ENCODE measurements at places on chromosomes 7 and 10.

- DNase-seq, result no peak
Measured at GRCh38 chr10:49410365-49411074, 14.6 kb upstream of the DRGX start.

DNA sequence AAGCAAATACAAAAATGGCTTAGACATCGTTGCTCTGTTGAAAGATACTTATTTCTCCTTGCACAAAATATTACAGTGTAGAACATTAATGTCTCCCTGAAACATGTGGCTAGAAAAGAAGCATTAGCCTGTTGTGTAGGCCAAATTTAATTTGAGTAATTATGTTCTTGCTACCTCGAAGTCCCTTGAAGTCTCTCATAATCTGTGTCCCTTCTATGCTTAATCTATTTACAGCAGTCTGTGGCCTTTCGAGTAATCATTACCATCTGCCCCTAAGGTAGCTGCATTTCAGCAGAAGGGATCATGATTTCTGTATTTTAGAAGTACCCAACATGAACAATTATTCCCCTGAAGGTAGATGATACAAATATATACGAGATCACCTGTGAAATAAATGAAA lies 615.2 kb downstream of the GRM8 start:
- DNase-seq, result no peak

- no peak for DNase-seq
Measured at GRCh38 chr10:44310762-44311562, 73.9 kb downstream of the CXCL12 start.

DNA sequence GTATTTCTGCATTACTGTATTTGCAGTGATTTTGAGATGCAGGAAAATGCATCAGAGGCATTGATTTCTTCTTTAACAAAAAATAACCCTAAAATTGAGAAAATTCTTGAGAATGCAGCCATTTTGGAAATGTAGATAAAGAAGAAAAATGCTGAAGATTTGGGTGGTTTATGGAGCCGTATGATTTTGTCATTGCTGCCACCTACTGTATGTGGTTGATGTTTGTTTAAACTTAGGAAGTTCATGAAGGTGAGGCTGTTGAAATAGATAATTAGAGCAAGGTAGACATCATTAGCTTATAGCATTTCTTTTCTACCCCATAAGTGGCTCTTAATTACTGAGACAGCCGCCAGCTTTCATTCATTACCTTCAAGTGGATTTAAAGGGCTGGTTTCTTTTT lies 92.1 kb upstream of the SAMD8 start:
- DNase-seq, result peak; percentile 15

- DNase-seq, result no peak
Measured at GRCh38 chr10:110539091-110539490, 28.4 kb upstream of the SMC3 start.

- DNase-seq, result no peak
Measured at GRCh38 chr7:37097983-37098382, 350.7 kb downstream of the ELMO1 start.

GRCh38 chr7:16144361-16144760 lies 277.0 kb downstream of the CRPPA start:
- DNase-seq, result no peak

- DNase-seq, result no peak
Measured at GRCh38 chr10:78337016-78337415, 303.4 kb downstream of the RPS24 start.

DNA sequence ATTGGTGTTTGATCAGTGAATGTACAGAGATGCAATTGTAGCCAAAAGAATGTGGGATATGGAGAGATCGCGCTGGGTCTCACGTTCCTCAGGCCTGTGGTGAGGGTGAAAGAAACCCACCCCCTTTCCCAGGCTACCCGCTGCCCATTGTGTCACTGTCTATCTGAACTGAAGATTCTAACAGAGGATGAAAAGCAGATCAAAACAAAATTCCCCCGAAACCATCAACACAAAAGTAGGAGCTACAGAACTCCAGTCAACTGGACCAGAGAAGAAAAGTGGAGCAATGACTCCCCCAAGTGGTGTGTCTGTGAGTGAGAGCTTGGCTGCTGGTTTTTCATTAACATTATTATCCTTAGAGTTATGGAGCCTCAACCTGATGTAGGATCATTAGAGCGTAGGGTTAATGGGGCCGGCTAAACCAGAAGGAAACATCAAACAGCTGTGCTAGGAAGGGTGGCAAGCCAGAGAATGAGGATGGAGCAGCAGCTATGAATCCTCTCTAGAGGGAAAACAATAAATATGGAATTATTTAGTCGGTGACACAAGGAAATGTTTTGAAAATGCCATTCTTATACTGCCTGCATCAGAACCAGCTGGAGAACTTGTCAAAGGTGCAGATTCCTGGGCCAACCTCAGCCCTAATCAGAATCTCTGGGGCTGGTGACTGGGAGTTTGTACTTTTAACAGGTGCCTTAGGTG lies 38.3 kb downstream of the AKR1B1 start:
- peak; percentile 12 for DNase-seq

- no peak for DNase-seq
Measured at GRCh38 chr7:90593205-90593604, 2.9 kb upstream of the CDK14 start.

DNA sequence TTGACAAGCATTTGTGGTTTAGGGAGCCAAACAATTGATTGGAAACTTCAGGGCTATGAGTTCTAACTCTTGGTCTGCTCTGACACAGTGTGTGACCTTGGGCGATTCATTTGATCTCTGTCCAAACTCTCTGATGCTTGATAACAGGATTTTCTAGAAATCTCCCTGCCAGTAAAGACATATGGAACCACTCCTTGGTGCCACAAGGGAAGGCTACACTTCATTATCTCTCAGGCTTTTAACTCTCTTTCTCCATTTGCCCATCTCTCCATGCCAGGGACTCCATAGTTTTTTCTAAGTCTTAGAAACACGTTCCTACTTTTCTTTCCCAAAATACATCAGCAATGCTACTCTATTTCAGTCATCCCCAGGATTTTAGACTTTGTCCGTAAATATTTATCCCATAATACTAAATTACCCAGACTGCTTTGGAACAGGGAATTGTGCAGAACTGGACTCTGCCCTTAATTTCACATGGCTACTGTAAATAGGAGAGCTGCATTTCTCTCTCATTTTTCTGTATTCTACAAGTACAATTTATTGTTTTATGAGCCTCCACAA lies 488.2 kb downstream of the SUGCT start:
- DNase-seq, result no peak

- DNase-seq, result no peak
Measured at GRCh38 chr7:32494946-32495297, 367 bp upstream of the AVL9 start.

- DNase-seq, result no peak
Measured at GRCh38 chr10:10903620-10904019, 114.1 kb upstream of the CELF2 start.

DNA sequence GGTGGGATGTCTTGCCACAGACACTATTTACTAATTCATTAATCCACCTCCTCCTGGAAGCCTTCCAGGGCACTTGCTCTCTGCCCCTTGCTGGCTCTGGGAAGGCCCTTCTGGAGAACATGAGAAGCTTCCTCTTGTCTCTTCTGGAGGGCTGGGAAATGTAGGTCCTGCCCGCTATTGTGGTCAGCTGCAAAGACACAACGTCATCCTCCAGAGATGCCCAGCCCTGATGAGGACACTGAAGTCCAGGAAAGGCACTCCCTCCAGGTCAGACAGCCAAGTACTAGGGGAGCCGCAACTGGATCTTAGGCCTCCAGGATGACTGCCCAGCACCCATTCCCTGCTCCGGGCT lies 9.6 kb upstream of the TACR2 start:
- DNase-seq, result no peak

- no peak for DNase-seq
Measured at GRCh38 chr7:131056007-131056406, 271.7 kb upstream of the MKLN1 start.

DNA sequence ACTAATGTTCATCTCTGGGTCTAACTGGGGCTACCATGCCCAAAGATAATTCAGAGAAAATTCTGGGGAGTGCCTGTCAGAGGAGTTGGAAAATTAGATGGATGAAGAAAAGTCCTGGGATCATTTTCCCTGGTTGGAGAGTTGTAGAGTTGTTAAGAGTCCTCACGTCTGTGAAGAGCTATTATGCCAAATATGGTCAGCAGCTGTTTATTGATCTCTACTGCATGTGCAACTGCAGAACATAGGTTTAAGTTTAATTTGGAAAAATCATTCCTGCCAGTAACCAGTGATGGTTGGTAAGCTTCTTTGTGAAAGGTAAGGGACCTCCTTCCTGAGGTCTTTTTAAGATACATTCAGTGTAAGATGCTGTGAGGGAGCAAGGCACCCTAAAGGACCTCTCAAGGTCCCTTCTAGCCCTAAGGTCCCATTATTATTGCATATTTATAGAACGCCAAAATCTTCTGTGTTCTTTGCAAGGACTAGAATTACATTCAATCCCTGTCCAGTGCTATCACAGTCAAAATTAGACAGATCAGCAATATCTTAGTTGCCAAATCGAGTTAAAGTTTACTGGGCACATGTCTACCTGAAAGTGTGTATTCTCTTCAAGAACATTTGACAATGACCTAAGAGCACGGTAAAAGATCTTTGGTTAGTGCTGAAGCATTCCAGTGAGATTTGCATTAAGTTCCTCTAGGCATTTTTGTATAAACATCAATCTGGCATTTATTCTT lies 62.7 kb downstream of the VTI1A start:
- DNase-seq, result no peak

DNA sequence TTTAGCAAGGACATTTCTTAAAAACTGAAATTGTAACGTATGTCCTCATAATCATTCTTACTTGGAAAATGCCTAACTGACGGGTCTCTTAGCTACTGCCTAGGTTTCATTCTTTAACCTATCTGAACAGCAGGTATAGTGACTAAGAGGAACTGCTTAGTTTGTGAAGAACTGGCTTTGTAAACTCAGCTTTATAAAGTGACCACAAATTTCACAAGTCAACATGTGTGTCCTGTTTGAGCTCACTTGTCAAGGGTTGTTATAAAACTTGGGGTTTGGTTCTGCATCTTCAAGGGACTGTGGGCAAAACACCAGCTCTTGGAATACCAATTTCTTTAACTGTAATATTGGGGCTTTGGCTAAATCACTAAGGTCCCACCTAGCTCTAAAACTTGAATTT lies 32.2 kb downstream of the MRPS33 start:
- DNase-seq, result no peak

- peak; percentile 54 for DNase-seq
Measured at GRCh38 chr7:151315038-151315655, 26.5 kb upstream of the NUB1 start.

GRCh38 chr10:89942217-89942616 lies 240.8 kb downstream of the KIF20B start:
- no peak for DNase-seq

DNA sequence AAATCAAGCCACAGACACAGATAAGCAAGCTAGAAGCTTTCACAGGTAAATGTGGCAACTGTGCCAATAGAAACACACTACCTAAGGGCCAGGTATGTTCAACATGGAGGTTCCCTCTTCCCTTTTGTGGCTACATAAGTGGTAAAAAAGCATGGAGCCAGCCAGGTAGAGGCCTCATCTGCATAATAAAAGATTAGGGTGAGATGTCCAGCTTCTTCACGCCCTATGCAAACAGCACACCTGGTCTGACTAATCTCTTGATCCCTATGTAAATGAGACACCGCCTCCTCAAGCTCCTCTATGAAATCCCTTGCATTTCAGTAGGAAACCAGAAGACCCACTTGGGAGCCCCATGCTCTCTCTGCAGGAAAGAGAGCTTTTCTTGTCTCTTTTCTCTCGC lies 282.2 kb downstream of the NEBL start:
- DNase-seq, result no peak

GRCh38 chr10:102413053-102413705 lies 5.4 kb downstream of the PSD start:
- no peak for DNase-seq

- DNase-seq, result no peak
Measured at GRCh38 chr10:72638586-72639440, 12.9 kb upstream of the MICU1 start.

GRCh38 chr10:59954296-59954695 lies 47.9 kb upstream of the CCDC6 start:
- DNase-seq, result no peak

DNA sequence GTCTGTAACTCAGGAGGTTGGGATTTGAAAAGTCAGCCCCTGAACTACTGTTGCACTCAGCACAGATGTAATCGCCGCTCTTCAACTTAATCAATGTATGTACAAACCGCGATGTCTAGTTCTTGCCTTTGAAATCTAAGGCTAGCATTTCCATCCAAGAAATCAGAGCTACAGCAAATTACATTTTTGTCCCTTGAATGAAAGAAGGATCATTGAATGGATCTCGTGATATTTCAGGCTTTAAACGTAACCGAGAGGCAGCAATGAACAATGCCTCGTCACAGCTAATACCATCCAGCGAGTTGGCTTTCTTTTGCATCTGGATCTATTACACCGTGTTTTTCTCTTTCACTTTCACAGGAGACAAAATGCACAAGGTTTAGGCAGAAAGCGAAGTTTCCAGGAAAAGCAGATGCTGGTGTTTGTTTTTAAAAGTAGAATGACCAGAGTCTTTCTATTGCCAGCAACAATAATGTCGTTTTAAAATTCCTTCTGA lies 5.5 kb downstream of the SKIDA1 start:
- no peak for DNase-seq

DNA sequence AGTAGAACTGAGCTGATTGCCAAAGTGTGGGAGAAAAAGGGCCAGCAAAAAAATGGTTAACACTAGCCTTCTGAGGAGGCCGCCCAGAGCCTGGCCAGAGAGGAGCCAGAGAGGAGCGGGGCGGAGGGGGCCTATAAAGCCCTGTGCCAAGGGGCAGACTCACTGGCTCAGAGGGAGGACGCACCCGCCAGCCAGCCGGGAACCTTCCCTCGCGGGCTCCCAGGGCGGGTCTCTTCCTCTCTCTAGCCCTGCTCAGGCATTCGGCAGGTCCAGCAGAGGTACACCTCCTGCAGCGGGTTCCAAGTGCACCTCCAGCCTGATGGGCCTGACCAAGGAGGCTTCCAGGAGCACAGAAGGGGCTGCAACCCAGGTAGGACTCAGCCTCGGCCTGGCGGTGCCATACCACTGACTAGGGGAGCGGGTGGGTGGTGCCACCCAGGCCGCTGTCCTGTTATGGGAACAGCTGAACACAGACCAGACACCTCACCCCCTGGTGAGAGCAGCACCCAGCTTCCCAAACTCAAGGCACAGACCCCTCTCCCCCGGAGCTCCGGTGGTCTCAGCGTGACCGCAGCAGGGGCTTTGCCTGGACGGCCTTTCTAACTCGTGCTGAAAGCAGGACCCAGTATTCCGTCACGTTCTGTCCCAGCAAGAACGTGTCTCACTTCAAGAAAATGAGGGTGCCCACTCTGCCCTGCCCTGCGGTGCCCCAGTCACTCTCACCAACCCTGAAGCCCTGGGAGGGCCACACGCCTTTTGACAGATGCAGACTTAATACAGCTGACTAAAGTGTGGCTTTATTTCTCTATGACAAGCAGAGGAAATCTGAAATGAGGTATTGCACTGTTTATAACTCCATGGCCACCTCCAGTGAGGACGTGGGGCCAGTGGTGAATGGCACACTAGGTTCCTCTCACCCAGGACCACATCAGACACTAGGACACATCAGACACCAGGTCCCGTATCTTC lies at the start of gene GPER1:
Gene GPER1 (plus strand): TSS at position 162 of the 969 bp plus-strand sequence. CDS start 3,616 bp downstream, outside the sequence.
- DNase-seq, result no peak

- DNase-seq, result no peak
Measured at GRCh38 chr10:97365761-97366351, 31.3 kb upstream of the FRAT2 start.
